ENCODE measurements at places on chromosomes 12 and 14. TPM values are rescaled to one million over a fixed set of nuclear protein-coding genes. Genes with fewer than 3 reads are reported as not detected.

The NANOG gene
- total RNA-seq: under 0.01 TPM

The ERBB3 gene
- 3.4 TPM for total RNA-seq

The KIF26A gene
- 17.8 TPM for total RNA-seq

The KITLG gene
- 70.4 TPM for total RNA-seq

The DCAF5 gene
- total RNA-seq: 49.5 TPM

The DPF3 gene
- 13.1 TPM for total RNA-seq

The FBXL14 gene
- 23.8 TPM for total RNA-seq

The ABCC9 gene
- total RNA-seq: 15.7 TPM

The OR4Q3 gene
- not detected for total RNA-seq

The MORN3 gene
- 3.8 TPM for total RNA-seq

The ITGB7 gene
- total RNA-seq: not detected

The TUNAR gene
- total RNA-seq: 4.7 TPM

The USP15 gene
- total RNA-seq: 202 TPM

The CD69 gene
- not detected for total RNA-seq

The ANO4 gene
- 77.3 TPM for total RNA-seq

Measured in parietal lobe (tissue), 2 donors.